ENCODE measurements at places on chromosomes 6 and 20.

GRCh38 chr6:90459225-90459758 is 127.6 kb downstream of the MAP3K7 start:
- no peak for DNase-seq

DNA sequence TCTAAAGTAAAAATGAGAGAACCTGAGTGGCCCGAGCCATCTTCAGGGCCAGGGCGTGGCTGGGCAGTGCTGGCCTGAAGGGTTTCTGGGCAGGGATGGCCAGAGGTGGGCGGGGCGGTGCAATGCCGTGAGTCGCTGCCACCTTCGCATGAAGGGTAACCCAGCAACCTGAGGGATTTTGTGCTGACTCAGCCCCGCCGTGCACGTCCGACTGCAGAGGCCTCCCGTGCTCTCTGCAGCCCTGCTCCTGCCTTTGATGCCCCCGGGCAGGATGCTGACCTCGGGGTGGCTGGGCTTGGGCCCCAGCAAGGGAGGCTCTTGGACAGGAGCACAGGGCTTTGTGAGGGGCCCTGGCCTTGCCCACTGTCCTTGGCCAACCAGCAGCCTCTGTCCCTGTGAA is 81.7 kb upstream of the GATA5 start:
- no peak for DNase-seq

- DNase-seq, result no peak
Observed at GRCh38 chr20:37235065-37235464, 26.5 kb downstream of the GHRH start.

GRCh38 chr6:43887906-43888683 is 118.1 kb downstream of the VEGFA start:
- no peak for DNase-seq

DNA sequence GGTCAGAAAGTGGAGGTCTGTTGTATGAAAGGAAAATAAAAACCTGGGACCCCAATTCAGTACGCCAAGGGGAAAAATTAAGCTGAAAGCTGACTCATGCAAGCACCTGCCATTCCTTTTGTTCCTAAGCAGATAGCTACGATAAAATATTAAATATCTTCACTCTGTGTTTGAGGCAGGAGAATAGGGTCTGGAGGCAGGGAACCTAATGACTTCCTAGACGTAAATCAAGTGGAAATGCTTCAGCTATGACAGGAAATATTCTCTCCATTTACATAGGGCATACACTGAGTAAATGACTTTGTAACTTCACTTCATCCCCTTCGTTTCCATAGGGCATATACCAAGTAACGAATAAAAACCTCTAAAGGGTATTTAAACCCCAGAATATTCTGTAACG is 41.0 kb upstream of the IFNGR1 start:
- no peak for DNase-seq

DNA sequence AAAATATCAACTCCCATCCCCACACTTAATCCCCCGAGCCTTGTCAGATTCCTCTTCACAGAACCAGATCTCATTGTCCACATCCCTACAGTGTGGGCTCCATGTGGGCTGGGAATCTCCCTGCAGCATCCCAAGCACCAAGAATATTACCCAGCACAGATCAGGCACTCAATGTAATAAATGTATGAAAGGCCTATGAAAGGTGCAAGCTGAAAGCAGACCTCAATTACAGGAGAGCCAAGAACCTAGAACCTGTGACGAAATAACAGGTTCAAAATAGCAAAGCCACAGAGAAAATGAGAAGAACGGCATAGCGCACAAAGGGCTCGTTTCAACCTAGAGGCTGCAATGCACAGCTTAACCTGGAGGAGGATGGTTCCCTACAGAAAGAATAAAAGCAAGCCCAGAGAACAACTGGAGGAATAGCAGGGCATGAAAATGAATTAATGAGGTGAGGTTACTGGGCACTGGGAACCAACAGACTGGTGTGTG is 3.1 kb downstream of the SLC23A2 start:
- DNase-seq, result no peak

DNA sequence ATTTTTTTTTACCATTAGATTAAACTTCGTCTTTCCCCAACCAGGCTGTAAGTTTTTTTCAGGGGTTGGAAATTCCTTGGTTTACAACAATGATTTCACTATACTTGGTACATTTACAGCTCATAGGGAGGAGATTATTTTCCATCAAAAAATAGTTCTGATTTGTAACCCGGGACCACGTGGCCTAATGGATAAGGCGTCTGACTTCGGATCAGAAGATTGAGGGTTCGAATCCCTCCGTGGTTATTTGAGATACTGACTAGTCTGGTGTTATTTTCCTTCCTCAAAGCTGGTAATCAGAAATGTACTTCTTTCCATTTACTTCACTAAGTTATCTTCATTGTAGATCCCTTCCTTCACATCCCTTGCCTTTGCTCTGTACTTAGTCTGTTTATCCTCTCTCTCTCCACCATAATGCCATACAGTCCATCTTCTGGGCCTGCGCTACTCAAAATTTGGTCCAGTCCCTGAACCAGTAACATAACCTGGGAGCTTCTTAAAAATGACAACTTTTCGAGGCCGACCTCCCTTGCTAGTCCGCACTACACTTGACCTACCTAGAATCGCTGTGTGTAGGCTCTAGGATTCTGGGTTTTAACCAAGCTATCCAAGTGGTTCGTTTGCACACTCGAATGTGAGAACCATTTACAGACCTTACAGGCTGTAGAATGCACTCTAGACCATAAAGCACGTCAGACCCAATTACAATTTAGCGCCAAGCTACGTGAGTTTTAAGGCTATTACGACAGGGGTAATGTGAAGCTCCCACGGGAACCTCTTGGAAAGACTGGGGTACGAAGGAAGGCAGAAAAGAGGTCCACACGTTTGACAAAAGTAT is 42.1 kb upstream of the BTN3A2 start:
- DNase-seq, result peak; percentile 88
